ENCODE measurements at places on chromosomes 5 and 9. TPM values are rescaled to one million over a fixed set of nuclear protein-coding genes. Genes with fewer than 3 reads are reported as not detected.

TAS2R1 gene
- not detected for total RNA-seq

PTPRD gene
- total RNA-seq, result 10.9 TPM

TXNDC8 gene
- not detected for total RNA-seq

INSL6 gene
- not detected for total RNA-seq

ADAMTS16 gene
- not detected for total RNA-seq

OR2Y1 gene
- not detected for total RNA-seq

DNA sequence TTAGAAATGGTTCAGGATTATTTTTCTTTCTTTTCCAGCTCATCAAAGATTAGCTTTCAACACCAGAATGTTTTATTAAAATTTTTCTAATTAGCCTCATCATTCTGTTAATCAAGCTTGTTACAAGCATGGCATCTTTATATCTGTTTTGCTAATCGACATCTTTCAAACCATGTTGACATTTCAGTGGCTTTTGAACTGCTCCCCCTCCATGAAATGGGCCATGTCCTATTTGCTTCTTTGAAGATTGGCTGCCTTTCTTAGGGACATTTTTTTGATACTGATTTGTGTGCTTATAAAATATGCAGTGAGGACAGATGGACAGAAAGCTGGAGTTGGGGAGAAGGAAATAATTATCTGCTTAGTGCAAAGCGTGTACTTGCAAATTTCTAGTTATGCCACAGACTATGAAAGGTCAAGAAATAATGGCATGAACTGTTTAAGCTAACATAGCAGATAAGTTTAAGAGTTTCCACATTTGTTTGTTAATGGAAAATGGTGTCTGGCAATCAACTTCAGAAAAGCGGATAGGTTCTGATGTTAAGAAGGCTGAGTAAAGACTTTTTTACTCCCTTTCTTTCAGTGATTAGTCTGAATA, 27.5 kb downstream of the BTF3 start:
- DNase-seq, result no peak

- no peak for DNase-seq
Measured at GRCh38 chr5:96189028-96189826, 227.6 kb upstream of the ELL2 start.

DNA sequence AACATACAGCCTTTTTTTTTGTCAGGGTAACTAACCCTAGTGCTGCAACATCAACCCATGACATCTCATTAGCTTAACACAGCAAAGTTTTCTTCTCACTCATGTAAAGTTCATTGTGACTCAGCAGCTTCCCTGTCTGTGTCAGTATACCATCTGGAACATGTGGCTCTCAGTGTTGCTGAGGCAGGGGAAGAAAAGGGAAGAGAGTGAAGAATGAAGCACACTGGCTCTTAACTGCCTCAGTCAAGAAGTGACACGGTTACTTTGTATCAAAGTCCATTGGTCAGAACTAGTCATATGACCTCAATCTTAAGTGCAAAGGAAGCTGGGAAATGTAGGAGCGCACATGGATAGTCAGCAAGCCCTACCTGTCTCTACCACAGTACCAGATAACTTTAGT, 185.0 kb upstream of the ELL2 start:
- DNase-seq, result peak; percentile 91

GRCh38 chr9:86713470-86713869, 233.8 kb downstream of the GAS1 start:
- DNase-seq, result no peak

DNA sequence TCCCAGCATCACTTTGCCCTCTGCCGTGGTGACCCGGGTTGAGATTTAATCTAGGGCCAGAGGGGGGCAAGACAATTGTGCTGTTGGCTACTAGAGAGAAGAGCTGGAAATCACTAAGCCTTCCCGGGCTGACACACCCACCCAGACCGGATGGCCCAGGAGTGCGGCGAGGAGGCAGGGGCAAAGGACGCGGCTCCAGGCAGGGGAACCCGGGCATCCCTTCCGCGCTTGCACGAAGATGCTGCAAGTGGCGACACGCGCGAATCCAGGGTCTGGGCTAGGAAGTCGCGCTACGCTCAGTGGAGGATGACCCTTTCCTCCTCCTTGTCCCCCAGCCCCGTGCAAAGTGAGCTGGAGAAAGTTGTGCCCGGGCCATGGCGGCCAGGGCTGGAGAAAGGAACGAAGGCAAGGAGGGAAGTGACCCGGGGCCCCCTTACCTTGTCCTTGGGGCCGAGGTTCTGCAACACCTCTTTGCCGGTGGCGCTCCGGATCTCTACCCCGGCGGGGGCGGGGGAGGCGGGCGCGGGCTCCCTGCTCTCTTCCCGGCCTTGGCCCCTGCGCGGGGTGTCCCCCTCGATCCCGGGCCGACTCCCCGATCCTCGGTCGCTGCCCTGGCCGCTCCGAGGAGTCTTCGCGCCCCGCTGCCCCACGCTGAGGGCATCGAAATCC, 693 bp downstream of the DPYSL3 start:
- DNase-seq, result no peak

- no peak for DNase-seq
Measured at GRCh38 chr5:35095366-35095765, 47.6 kb upstream of the AGXT2 start.

- DNase-seq, result no peak
Measured at GRCh38 chr5:65765582-65765981, 43.6 kb downstream of the NLN start.

- DNase-seq, result peak; percentile 62
Measured at GRCh38 chr9:133406480-133407307, 11.1 kb downstream of the REXO4 start.

DNA sequence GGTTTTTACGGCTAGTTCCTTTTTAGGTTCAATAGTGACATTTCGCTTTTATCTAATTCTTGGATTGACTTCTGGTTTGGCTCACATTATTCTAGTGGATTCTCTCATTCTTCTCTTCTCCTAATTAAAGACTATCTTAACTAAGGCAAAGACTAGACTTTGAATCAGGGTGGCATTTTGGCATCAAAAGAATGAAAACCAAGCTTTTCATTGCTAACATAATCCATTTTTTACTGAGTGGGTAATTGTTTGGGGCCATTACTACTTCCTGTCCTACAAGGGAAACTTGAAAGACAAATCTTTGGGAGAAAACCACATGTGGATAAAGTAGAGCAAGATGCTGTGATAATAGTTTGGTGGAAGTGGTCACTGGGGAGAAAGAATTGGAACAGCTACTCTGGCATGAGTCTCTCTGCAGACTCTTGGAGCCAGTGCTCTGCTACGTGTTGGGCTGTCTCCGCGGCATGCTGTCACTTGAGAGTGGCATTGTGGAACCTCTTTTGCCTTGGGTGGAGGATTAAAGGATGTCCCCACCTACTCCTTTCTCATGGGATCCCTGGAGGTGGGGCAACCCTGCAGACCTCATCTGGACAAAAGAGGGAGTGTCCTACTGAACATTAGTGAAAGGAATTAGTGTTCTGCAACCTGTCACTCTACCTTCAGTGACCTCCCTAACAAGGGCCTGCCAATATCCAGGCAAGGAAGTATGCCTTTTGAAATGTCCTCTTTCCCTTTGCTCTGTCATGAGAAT, 280.4 kb downstream of the PSAT1 start:
- DNase-seq, result no peak

DNA sequence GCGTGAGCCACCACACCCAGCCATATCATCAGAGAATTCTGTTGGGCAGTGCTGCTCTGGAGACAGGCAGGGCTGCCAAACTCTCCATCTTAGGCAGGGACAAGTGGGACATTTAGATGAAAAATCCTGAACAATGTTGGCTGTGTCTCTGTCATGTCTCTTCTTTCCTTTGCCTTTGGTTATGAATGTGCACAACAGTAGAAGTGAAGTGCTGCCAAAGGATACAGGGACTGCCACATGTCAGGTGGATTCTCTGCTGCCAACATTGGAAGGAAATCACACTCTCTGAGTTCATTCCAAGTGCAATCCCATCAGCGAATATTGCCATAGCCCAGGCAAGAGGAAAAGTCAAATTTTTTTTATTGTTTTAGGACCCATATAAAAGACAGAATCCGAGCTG, 348.8 kb downstream of the TRPM3 start:
- DNase-seq, result no peak

- DNase-seq, result peak; percentile 61
Measured at GRCh38 chr9:86486891-86487837, 133.0 kb upstream of the TUT7 start.

DNA sequence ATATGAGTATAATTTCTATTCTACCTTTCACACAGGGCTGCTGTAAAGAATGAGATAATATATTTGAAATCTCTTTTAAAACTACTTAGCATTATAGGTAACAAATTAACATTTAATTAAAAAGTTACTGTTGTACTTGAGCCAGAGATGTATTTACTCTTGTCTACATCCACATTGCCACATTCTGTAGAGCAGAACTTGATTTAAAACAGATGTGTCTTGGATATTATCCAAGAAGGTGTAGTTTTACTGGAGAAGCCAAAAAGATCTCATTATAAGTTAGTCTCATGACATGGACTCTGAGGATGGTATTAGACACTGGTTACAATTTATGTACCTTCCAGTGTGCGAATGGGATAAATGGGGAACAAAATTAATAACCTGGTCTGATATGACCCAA, 293.1 kb upstream of the CCNH start:
- DNase-seq, result no peak

- no peak for DNase-seq
Measured at GRCh38 chr9:83473488-83473971, 64.7 kb downstream of the FRMD3 start.

DNA sequence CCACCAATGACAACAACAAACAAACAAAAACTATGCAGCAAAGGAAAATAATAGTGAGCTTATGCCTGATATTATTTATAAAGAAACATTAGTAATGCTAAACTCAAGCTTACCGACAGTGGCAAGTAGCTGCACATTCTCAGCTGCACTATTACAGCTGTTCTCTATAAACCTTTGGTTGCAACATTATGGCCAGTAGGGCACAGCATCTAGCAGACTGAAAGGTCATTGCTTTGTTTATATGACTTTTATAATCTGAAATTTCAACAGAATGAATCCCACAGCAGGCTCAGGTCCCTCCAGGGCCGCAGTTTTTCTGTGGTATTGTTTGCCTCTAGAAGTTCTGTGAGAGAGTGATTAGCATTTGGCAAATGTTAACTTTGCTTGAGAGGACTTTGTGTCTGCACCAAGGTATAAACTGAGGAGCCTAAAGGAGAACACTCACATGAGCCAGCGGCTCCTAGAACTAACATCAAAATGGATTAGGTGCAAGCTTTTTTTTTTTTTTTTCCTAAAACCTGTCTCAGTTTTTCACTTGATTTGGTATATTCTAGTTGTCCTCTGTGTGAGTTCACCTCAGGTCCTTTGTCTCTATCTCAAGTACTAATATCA, 58.3 kb downstream of the IZUMO3 start:
- no peak for DNase-seq

DNA sequence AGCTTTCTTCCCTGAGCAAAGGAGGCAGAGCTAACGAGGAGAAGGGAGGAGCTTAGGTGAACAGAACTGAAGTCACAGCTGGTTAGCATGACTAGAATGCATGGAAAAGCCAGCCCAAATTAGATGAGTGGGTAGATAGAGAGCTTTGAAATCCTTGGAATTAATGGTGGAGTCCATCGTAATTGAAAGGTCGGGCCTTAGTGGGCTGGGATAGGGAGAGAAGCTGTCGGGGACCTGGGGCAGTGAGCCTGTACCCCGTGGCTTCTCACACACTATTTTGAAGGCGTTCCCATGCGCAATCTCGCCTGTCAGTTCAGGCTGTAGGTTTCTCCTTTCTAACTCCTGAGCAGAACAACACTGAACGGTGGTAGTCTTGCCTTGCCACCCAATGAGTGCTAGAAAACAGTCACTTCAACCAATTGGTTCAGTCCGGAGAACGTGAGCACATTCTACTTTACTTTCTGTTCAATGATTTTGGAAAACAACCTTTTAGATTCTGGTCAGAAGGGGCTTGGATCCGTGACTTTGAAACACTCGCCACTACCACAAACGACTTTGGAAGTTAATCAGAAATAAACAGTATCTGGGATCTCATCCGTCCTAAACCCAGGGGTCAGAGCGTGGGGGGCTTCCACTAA, 655 bp upstream of the RAI14 start:
- DNase-seq, result peak; percentile 84

- DNase-seq, result no peak
Measured at GRCh38 chr5:169195601-169196000, 105.3 kb downstream of the SLIT3 start.
